ENCODE measurements at places on chromosomes 12 and 14.

DNA sequence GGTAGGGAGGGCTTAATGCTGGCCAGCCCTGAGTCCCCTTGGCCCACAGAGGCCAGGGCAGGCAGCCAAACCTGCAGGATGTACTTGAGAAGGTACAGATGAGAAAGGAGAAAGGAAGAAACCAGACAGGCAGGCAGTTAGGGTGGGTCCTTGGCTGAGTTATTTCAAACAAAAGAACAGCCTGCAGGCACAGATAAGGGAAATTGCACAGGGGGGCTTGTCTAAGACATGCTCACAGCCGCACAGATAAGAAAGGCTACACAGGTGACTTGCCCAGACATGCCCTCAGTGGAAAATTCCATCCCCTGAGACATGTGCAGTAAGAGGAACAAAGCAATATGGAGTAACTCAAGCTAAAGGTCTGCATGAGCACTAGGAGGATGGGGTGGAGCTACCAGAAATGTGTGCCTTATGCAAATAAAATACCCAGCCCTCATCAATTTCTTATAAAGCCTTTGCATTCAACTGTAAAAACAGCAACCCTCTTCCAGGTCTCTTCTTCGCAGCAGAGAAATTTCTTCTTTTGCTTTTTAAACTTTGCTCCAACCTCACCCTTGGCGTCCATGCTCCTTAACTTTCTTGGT is 158.2 kb upstream of the RGS6 start:
- no peak for DNase-seq

DNA sequence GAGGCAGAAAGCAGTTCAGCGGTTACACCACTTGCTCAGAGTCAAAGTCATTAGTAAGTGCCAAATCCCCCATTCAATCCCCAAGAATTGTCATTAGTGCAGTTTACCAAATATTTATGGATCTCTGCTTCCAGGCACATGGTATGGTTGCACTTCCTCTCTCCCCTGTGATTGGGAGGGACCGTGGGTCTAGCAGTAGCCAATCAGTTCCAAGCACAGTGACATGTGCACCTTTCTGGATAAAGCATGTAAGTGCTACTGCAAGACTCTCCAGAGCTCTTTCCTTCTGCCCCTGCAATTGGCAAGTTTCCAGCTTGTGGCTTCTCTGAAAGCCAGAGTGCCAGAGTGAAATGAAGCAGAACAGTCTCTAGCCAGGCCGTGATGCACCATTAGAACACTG is 85.3 kb upstream of the FLRT2 start:
- DNase-seq: no peak

GRCh38 chr12:89661706-89662330 is 46.8 kb downstream of the ATP2B1 start:
- DNase-seq: no peak

GRCh38 chr12:6067152-6067916 is 57.1 kb downstream of the VWF start:
- no peak for DNase-seq

- no peak for DNase-seq
These were observed 9.8 kb upstream of the UBE2N start for GRCh38 chr12:93451423-93452158.

GRCh38 chr14:43410631-43411030 is 1096.5 kb downstream of the FSCB start:
- no peak for DNase-seq

DNA sequence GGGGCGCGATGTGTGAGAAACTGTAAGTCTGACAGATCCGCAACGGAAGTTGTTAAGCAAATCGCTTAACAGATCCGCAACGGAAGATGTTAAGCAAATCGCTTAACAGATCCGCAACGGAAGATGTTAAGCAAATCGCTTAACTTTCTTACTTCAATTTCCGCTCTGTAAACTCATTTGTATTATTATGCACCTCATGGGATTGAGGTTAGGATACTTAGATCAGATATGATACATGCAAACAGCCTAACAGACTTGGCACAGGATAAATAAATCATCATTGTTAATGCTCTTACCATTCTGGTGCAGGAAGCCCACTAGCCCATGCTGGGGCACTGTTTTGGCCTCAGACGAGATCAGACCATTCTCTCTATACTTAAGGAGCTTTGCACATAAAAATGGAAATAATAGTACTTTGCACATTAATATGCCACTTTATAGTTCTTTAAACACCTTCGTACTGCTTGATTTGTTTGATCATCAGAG is 399 bp downstream of the NCAPD2 start:
- no peak for DNase-seq

- no peak for DNase-seq
These were observed 58.8 kb upstream of the KCNA1 start for GRCh38 chr12:4850857-4851380.

DNA sequence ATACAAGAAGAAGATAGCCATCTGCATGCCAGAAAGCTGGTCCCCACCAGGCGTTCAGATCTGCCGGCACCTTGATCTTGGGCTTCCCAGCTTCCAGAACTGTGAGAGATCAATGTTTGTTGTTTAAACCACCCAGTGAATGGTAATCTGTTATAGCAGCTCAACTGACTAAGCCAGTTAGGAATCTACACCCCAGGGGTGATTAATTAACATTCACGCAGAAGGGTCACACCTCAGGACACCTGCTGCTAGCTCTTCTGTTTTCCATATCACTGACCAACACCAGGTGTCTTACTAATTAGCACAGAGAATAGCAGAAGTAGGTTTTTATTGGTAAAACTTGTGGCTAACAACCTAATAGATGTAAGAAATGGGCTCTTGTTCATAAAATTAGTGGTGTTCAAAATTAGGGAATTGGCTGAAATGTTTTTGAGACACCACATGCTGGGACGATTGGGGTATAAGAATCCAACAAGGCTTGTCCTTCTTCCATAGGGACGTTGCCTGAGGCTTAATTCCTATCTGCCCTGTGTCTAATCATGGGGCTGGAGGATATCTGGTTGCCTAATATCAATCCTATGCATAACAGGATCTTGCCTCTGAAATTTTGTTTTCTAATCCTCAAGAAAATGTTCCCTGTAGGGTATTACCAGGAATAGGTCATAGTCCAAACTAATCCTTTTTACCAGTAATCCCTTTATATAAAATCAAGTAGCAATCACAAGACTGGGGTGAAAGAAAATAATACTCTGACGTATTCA is 42.0 kb upstream of the CHST11 start:
- DNase-seq: no peak

- no peak for DNase-seq
These were observed 22.3 kb downstream of the HOXC4 start for GRCh38 chr12:54075974-54076373.

- no peak for DNase-seq
These were observed 93.2 kb downstream of the FBXW8 start for GRCh38 chr12:117003883-117004404.

GRCh38 chr12:13680916-13681315 is 300.5 kb downstream of the GRIN2B start:
- no peak for DNase-seq

DNA sequence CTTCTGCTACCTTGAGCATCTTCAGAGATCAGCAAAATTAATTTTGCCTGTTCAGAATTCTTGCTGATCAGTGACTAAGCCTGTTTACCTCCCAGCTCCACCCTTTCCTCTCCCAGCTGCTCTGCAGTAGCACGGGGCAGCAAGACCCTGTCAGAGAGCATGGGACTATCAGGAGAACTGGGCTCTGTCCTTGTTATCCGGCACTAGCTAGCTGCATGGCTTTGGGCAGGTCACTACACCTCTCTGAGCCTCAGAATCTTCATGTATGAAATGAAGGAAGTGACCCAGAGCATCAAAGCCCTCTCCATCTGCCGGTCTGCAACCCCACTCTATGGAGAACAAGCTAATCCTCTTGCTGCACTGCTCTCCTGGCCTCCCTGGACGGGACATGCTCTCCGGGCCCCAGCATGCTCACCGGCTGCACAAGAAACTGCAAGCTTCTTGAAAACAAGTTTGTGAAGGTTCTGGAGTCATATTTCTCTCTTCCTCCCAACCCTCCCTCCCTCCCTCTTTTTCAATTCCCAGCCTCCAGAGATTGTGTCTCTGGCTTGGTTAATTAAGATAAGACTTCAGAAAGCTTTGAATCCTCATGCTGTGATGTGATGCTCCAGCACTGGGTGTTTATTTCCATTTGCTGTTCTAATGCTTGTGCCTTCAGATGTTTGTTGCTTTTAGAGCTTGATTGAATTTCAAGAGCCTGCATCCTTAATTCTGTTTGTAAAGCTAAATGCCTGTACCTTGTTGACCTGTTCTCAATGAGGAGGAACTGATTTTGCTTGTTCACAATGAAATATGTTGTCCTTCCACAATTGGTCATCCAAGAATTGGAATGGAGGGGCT is 101.1 kb downstream of the CRACR2A start:
- DNase-seq: no peak

- DNase-seq: no peak
These were observed 300.9 kb upstream of the SRRM4 start for GRCh38 chr12:118680356-118680963.

- no peak for DNase-seq
These were observed 6.0 kb upstream of the KRT71 start for GRCh38 chr12:52558781-52559445.

DNA sequence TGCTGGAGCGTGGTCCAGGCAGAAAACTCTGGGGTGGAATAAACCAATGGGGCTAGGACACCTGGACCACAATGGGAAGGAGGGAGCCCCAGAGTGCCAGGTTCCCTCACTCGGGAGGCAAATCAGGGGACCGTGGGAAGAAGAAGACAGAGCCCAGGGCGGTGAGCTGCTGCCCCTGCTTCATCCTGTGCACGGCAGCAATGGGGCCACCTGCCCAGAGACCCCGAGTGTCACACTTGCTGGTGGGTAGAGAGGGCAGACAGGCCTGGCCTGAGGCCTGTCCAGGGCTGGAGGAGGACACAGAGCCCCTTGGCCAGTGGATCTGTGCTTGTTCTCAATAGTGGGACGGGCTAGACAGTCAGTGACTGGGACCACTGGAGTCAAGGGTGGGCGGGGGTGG is 58.2 kb downstream of the DIO3 start:
- no peak for DNase-seq

- DNase-seq: no peak
These were observed 72.7 kb downstream of the MED13L start for GRCh38 chr12:116204785-116205184.

DNA sequence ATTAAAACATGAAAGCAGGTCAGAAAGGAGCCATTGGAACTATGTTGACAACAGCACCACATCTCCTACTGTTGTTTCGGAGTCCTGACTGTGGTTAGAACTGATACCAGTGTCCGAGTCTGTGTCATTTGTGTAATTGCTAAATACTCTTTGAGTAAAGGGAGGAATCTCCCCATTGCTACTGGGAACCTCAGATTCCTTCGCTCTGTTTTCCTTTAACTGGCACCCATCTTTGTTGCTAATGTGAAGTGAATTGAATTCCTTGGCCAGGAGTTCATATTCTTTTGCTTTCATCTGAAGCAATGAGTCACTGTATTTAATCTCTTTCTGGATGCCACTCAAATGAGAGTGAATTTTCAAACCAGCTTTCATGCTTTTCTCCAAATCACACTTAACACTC is 31.5 kb downstream of the RASSF9 start:
- DNase-seq: no peak

DNA sequence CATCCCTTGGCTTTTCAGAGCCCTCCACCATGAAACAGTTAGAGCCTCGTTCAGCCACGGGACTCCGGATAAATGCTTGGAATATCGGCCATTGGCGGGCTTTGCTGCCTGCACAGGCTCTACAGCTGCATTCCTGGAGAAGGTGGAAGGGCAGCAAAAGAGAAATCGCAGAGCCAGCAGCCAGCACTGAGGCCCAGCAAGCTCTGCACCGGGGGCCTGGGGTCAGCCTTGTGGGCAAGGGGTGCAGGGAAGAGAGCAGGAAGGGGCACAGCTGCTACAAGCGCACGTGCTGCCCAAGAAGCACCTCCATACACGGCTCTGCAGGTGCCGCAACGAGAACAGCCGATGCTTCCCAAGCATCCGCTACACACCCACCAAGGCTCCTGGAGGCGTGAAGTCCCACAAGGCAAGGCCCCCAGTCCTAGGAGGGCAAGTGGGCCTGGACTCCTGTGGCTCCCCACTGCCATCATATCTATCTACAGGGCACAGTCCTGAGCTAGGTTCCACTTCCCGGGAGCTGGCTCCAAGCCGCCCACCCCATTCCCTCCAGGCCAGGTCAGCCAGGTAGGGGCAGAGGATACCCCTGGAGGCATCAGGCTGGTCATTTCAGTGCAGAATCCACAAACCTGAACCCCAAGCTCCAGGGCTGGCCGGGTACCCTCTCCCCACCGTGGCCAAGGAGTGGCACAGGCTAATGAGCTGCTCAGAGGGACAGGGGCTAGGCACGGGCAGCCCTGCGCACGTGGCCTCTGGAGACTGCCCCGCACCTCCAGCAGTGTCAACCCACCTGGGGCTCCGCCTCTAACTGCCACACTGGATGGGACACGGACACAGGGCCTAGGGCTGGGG is 40.2 kb downstream of the CCNK start:
- DNase-seq: no peak

DNA sequence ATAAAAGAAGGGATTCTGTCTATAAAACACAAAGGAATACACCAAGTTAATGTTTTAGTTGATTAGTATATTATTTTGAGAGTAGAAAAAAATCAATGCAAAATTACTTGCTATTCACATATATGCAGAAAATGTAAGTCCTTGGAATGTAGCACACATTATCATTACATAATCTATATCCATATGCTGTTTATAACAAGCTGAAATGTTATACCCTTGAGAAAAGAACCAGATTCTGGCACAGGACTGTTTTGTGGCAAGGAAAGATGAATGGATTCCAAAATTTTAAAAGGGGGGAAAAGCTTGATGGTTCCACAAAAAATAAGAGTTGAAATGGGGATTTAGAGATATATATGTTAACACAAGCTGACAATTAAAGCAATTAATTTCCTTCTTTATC is 153.6 kb downstream of the MSRB3 start:
- DNase-seq: no peak

GRCh38 chr14:101046071-101046470 is 142.5 kb upstream of the RTL1 start:
- DNase-seq: no peak

- DNase-seq: no peak
These were observed 525 bp upstream of the GPR68 start for GRCh38 chr14:91245029-91245428.

DNA sequence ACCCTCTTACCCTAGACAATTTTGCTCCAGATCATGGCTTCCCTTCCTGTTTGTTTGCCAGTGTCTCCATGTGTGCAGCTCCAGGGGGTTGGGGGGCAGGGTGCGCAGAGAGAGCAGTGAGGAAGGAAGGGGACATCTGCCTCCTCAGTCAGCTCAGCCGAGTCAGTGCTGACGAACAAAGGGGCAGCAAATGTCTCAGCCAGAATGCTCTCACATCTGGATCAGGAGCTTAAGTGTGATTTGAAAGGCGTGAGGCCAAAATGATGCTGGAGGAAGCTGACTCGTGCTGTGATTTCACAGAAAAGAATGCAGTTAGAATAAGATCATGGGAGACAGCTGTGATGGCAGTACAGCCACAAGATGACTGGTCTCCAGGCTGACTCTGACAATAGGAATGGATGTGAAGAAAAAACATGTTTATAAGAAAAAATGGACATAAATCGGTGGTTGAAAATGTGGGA is 27.1 kb upstream of the CDK17 start:
- no peak for DNase-seq

DNA sequence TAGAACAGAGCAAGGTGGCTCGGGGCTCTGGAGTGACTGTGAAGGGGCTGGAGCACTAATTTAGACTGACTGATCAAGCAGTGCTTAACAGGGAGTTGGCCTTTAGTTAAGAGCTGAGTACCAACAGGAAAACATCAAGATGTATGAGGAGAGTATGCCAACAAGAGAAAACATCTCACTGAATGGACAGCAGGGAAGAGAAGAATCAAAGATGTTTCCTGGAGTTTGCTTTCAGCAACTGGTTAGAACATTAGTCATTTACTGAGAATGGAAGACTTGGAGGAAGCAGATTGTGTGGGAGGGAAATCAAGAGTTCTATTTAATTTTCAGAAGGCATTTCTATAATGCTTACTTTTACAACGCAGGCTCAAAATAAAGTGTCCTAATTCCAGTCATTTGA is 259.3 kb downstream of the ADAMTS20 start:
- DNase-seq: no peak

All from stimulated activated CD4-positive, alpha-beta T cell treated with anti-CD3 and anti-CD28 coated beads, Interleukin-12 subunit alpha, Interleukin-12 subunit beta, amount 100 ng/mL, for 48 hours (primary cell).